ENCODE measurements at places on chromosomes 1 and 21.

- DNase-seq: no peak
Measured at GRCh38 chr1:245370905-245371581, 216.3 kb downstream of the KIF26B start.

DNA sequence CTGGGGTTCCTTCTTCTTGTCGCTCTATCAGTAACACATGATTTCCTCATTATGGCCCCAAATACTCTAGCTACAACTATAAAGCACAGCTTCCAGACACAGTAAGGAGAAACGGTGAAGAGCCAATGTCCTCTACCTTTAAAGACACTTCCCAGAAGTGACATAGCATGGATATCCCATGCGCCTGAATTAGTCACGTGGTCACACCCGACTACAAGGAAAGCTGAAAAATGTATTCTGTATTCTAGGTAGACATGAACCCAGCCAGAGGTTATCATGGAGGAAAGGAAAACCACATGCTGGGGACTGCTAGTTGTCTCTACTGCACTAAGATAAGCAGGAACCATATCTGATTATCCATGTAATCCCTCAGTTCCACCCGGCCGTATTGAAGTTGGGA is 244.3 kb downstream of the LMX1A start:
- DNase-seq: no peak

GRCh38 chr1:59393211-59394180 is 96.6 kb downstream of the FGGY start:
- peak; percentile 79 for DNase-seq

DNA sequence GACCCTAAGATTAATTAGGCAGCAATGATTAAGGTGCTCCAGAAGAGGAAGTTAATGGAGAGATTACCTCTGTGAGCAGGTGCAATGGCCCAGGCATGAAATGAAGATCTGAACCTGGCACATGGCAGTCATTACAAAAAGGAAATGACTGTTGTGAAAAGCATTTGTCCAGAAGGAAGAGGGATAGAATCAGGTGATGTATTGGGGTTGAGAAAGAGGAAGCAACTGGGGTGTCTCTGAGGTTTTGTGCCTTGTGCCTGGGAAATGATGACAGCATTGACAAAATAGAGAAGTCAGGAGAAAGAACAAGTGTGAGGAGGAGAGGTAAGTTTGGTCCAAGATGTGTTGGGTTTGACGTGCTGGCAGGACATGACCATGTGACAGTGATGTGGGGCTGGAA is 5.6 kb downstream of the CRCT1 start:
- no peak for DNase-seq

DNA sequence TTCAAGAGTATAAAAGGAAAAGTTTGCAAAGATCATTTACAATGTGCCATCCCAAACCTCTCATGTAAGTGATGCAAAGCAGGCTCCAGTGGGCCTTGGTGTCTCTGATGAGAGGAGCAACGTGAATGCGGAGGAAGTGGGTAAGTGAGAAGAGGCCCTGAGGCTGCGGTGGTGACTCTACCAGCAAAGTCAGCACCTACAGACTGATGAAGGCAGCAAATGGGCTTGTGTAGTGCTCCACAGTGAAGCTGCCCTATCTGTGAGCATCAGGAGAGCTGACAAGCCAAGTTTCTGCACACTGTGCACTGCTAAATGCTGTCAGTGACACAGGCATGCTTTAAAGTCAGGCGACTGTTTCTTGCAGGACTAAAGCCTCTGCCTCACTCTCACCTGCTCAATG is 15.6 kb upstream of the RAP1A start:
- DNase-seq: no peak

- no peak for DNase-seq
Measured at GRCh38 chr1:193090865-193091264, 14.3 kb downstream of the GLRX2 start.

DNA sequence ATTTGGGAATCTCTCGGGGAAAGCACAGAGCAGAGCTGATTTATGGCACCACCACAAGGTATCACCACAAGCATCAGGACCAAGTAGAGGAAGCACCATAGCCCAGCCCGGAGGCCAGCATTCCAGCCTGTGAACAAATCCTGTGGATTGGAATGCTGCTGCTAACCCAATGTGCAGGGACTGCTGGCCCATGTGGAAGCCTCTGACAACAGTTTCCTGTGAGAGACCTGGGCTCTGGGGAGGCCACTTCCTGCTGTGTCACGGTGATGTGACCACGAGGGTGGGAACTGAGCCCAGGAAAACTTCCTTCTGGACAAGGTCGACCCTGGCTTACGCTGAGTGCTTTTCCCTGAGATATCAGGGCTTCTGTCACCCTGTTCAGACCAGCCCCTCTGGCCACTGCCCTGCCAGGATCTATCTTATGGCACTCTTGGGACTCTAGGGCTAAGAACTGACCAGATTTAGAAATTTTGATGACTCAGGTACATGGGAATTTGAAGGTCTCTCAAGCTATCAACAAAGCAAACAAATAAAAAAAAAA is 88.3 kb upstream of the NGF start:
- DNase-seq: peak; percentile 78

GRCh38 chr21:41926117-41926806 is 27.6 kb downstream of the C2CD2 start:
- no peak for DNase-seq

- no peak for DNase-seq
Measured at GRCh38 chr1:54397980-54398379, 8.2 kb downstream of the SSBP3 start.

DNA sequence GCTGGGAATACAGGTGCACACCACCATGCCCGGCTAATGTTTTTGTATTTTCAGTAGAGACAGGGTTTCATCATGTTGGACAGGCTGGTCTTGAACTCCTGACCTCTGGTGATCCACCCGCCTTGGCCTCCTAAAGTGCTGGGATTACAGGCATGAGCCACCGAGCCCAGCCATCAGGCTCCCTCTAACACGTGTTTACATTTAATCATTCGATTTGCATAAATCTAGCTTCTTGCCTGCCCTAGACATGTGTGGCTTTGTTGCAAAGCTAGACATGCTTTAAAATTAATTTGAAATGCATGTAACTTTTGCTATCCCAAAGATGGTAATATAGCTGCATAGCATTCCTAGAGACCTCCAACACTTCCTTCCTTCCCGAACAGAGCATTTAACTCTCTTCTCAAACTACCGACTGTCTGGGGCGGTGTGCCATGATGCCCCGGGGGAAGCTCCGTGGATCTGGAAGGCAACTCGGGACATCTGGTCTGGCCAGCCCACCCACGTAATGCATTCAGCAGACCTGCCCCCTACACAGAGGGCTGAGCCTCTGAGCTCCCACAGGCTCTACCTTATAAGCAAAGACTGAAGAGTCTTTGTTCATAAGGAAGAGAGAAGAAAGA is 34.6 kb upstream of the NID1 start:
- no peak for DNase-seq

- DNase-seq: no peak
Measured at GRCh38 chr1:31099293-31100032, 33.9 kb upstream of the PUM1 start.

DNA sequence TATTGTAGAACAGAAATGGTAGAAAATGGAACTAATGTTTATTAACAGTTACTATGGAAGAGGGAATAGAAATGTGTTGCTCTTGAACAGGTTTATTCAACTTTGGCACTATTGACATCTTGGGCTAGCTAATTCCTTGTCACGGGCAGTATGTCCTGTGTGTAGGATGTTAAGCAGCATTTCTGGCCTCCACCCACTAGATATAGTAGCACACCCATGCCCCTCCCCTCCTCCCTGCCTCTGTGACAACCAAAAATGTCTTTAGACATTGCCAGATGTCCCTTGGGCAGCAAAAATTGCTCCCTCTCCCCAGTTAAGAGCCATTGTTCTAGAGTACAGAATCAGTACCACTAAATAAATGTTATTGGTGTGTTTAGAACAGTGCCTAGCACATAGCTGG is 91.4 kb upstream of the TPTE start:
- DNase-seq: no peak

- no peak for DNase-seq
Measured at GRCh38 chr1:13823936-13824335, 123.9 kb downstream of the PRDM2 start.

DNA sequence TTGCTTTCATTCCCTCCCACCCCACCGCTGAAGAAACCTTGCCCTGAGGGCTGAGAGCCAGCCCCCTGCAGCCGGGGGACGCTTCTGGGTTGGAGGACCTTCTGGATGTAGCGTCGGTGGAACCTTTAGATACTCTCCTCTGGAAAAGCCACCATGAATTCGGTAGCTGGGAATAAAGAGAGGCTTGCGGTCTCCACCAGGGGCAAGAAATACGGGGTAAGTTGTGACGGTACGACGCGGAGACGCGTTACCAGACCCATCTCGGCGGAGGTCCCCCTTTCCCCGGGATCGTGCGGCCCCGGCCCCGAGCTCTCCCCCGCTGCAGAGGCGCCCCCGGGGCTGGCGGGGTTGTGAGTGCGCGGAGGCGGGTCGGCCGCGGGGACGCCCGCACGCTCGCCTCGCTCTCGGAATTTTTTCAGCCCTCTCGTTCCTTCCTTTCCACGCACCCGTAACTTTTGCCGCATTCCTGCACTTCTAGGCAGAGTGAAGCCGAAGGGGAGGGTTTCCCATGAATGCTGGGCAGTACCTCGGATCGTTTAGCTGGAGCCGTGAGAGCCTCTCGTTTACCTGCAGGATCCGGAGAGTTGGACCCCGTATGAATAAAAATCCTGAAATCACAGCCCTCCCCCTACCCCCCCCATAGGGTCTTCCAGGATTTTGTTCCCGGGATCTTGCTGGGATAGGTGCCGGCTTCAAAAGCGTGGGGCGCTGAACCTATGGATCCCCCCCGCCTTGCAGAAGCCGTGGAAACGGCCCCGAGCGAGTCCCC is 671 bp downstream of the KIF26B start:
- DNase-seq: no peak

GRCh38 chr1:203703586-203703985 is 61.4 kb upstream of the LAX1 start:
- no peak for DNase-seq

DNA sequence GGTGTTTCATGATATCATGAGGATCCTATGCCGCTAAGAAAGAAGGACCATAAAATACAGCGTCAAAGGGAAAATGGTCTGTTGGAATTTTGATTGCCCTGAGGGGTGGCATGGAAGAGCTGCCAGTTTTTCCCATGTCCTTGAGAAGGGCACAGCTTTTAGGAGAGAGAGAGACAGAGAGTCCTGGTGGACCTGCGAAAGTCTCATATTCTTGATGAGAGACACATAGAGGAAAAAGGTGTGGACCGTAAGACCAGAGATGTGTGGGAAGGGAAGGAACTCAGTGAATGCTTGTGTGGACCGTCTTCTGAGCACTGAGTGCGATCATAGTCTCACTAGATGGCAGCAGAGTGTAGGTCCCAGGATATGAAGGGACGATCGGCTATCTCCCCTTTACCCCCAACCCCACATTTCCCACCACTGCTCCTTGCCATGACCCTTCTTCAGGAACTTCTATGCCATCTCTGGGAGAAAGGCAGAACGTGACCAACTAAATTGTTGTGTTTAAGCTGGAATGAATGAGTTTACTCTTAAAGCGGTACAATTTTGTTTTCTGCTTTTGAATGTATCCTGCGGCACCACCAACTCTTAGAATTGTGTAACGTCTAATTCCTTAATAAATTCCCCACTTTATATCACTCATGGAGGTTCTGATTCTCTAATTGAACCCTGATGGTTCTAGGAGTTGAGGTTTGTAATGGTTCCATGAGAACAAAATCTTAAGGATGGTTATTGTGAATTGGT is 117.7 kb downstream of the CTH start:
- no peak for DNase-seq

- DNase-seq: no peak
Measured at GRCh38 chr1:230794431-230794830, 47.2 kb downstream of the CAPN9 start.

- no peak for DNase-seq
Measured at GRCh38 chr1:98217601-98218000, 296.8 kb upstream of the DPYD start.

- DNase-seq: no peak
Measured at GRCh38 chr1:8047686-8048445, 21.8 kb upstream of the ERRFI1 start.

GRCh38 chr1:40316595-40317393 is at the start of gene COL9A2:
Gene COL9A2 (minus strand): TSS chr1:40317286. CDS start chr1:40317197, 89 bp downstream.
- DNase-seq: peak; percentile 76

- DNase-seq: no peak
Measured at GRCh38 chr1:15249081-15249480, 2.1 kb downstream of the FHAD1 start.

DNA sequence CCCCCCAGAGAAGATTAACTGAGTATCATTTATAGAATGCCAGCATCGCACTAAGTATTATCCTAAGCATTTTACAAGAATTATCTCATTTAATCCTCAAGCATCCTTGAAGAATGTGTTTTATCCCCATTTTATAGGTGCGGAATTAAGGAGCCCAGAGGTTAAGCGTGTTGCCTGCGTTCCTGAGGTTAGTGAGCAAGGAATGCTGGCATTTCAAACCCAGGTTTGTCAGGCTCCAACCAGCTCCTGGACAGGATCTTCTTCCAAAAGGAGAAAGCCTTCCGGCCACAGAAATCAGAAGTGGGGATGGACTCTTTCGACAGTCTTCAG is 82.3 kb downstream of the SSBP3 start:
- no peak for DNase-seq
